ENCODE measurements at places on chromosomes 1 and 21. TPM values are rescaled to one million over a fixed set of nuclear protein-coding genes. Genes with fewer than 3 reads are reported as not detected.

DNA sequence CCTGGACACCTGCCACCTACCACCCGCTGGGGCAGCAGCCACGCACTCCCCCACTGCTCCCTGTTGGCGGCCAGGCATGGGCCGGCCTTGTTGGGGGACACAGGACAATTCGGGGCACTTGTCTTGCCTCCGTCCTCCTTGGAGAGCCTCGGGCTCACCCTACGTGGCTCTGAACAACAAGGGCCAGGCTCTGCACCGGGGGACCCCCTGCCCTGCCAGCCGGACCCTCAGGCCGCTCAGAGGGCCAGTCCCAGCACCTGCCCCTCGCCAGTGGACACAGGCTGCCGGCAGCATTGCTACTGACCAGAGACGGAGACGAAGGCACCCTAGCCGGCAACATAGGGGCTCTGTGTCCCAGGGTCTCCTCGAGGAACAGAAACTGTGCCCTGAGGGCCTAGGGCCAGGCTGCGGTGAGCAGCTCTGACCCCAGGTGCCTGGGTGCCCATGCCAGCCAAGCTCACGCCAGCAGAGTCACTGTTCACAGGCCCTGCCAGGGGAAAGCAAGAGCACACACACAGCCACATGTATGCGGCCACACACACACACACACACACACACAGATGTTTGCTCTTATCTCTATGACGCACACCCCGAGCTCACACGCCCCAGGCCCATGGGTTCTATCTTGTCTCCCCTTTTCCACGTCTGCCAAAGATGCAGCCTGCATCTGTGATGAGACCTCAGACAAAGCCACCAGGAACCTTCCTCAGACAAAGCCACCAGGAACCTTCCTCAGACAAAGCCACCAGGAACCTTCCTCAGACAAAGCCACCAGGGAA is 45.9 kb downstream of the MORN1 start:
- no peak for DNase-seq

DNA sequence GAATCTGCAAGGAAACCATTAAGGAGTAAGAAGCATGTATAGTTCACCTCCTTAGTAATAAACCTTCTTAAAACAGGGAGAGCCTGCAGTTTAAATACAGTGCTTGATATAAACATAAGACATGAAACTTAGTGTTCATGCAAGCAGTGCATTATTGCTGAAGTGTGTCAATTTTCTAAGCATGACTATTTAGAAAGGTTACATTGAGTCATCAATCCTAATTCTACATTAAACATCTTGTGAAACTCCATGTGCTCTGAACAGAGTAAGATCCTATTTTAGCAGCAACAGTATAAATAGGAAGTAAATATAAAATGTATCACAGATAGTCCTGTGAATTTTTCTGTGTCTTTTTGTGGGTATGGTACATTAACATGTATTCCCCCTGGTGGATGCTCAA is 135.5 kb downstream of the ESRRG start:
- DNase-seq = no peak

DNA sequence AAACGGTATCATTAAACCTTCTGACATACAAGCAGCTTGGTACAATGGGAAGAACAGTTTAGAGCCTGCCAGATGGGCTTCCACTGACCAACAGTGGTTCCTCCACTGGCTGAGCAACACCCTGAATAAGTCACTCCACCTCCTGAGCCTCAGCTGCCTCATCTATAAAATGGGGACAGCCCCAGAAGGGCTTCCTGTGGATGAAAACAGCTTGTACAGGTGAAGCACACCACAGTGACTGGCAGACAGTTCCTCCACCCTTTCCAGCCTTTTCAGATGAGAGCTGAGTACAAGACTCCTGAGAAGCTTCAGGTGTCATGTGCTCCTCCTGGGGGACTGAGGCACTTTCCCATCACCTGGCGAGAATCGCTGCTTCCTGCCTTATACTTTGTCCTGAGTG is 2.1 kb downstream of the CAPZB start:
- DNase-seq = no peak

TSPAN2 gene
- polyA plus RNA-seq = 5.4 TPM

Data from BJ (cell line).